ENCODE measurements at places on chromosomes 16 and 17.

- DNase-seq, result no peak
Measured at GRCh38 chr17:73980517-73980916, 223.0 kb upstream of the RPL38 start.

GRCh38 chr16:66841366-66841765 is 2.8 kb upstream of the CA7 start:
- no peak for DNase-seq

GRCh38 chr16:35305476-35305875 is 1846.1 kb downstream of the TP53TG3F start:
- DNase-seq, result no peak

DNA sequence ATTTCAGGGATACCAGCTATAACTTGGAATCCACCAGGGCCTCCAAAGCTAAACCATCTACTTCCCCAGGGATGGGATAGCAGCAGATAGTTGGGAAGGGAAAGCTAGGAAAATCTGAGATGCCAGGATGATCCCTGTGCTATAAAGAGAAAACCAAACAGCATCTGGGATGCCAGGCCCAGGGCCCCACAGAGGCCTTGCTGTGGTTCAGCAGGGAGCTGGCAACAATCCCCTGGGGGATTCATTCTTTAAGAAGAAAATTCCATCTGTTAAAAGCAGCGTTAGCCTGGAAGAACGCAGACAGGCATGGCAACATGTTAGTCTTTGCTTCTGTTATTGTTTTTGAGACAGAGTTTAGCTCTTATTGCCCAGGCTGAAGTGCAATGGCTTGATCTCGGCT is 16.6 kb downstream of the MYO18A start:
- DNase-seq, result no peak

- no peak for DNase-seq
Measured at GRCh38 chr16:730666-731509, 4.0 kb downstream of the HAGHL start.

GRCh38 chr17:28846231-28846630 is 3.6 kb upstream of the FAM222B start:
- no peak for DNase-seq

DNA sequence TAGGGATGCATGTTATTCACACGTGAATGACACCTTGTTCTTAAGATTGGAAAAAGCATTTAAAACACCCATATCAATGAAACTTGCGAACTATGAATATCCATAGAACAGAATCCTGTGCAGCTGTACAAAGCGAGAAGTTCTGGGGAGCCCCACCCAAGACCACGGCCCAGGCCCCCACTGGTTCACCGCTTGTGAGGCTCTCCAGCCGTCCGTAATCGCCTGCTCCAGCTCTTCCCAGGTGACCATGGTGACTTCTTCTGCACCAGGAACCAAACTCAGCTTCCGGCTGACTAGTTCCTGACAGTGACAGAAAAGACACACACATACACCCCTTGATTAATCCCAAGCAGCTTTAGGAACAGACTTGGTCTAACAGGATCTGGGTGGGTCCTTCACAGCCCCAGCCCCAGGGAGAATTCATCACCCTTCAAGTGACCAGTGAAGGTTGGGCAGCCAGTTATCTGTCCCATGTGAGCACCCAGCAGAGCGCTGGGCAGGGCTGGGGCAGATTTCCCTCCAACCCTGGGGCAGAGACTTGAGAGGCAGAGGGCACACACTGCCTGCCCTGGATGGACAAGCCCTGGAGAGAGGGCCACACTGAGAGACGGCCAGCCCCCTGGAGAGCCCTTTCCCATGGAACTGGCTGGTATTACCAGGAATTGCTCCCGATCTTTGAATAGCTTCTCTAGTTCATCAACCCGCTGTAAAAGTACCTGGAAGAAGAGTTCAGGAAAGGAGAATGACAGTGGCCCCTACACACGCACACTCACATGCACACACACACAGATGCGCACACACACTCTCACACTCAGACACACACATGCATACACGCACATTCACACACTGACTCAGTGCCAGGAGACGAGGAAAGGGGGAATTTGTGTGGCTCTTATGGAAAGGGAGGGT is 3.6 kb downstream of the QRICH2 start:
- DNase-seq, result no peak

DNA sequence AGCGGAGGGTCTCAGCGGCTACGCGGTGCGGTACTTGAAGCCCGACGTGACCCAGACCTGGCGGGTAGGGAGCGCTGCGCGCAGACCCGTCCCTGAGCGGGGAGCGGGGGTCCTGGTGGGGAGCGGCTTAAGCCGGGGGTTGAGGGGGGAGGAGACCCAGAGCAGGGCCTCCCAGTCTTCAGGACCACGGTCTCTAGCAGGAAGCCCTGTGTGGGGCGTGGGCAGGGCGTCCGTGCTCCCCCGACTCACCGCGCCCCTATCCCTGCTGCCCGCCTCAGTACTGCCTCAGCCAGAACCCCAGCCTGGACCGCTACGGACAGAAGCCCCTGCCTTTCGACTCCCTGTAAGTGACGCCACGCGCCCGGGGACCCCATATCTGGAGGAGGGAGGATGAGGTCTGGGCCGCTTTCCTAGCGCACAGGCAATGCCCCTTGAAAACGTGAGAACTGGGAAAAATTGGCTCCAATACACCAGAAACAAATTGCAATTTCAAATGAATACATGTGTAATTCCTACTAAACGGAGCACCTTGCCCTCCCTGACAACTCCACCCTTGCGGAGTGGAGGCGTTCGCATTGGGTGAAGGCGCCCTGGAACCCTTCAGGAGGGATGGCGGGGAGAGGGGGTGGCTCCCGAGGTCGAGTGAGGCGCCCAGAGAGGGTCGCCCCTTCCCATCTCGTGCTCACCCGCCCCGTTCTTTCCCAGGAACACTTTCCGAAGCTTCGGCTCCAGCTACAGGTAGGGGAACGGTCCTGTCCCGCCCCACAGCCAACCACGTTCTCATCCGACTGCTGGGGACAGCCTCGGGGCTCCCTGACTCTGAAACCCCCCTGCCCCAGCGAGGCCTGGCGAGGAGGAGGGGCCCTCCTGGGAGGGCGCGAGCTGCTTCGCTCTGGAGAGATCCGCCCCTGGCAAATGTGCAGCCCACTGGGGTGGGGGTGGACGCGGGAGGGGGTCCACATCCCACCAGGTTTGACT is 14.6 kb upstream of the CNGB1 start:
- no peak for DNase-seq

DNA sequence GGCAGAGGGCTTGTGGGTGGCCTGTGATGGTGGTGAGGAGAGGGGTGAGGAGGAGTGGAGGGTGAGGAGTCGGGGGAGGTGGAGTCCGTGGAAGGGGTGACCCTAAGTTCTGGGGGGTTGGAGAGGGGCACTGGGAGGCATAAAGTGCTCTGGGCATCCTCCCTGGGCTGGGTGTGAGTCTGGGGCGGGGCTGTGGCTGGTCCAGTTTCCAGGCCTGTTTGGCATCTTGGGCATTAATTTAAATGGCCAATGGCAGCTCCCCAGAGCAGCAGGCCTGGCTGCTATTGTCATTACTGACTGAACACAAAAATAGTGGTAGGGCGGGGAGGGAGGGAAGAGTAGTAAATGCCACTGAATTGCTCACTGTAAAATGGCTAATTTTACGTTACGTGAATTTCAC is 7.7 kb upstream of the ARHGAP23 start:
- no peak for DNase-seq

DNA sequence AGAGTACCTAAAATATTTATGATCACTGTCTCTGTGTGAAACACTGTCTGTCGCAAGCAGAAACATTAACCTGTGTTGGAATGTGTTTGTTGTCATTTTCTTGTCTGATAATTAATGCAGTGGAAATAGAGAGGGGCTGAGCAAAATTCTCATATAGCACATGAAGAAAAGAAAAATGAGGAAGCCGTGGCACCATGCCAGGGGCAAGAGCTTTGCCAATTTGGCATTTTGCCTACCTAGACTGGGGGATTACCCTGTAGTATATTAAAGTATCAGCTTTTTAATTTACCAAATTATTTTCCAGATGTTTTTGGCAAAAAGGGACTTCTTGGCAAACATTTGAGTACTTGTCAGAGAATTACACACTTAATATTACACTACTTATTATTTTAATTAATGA is 1326.6 kb upstream of the GOT2 start:
- no peak for DNase-seq

GRCh38 chr17:17491031-17491471 is 5.1 kb downstream of the RASD1 start:
- no peak for DNase-seq

DNA sequence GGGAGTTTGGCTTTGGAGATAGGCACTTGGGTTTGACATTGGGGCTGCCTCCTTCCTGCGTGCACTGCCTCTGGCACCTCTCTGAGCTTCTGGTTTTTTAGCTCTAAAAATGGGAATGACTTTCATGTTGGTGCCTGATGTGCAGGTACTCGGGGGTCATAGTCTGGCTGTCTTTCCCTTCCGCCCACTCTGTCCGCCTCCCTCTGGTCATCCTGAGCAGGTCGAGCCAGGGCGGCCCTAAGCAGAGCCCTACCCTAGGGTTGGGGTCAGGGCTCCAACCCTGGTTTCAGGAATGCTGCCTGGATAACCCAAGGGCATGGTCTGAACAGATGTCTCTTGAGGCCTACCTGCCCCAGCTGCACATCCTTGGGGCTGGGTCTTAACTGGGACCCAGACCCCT is 64.8 kb downstream of the CMIP start:
- no peak for DNase-seq

GRCh38 chr16:58009856-58010416 is 8.7 kb downstream of the USB1 start:
- DNase-seq, result no peak
